WERI-Rb-1 (cell line): ENCODE measurements at places on chromosomes 5 and 9.

DNA sequence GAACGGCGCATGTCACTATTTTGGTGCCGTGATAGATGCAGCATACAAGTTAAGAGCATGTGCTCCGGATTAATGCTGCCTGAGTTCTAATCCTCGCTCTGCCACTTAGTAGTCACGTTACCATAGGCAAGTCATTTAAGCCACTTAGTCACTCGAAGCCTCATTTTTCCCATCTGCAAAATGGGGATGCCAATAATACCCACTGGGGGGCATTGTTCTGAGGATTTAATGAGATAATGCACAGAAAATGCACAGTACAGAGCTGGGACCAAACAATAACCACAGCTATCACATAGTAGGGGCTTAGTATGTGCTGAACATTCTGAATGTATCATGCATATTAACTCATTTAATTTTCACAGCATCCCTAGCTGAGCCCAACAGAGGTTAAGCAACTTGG, 9.1 kb downstream of the NIPAL4 start:
- DNase-seq = no peak

DNA sequence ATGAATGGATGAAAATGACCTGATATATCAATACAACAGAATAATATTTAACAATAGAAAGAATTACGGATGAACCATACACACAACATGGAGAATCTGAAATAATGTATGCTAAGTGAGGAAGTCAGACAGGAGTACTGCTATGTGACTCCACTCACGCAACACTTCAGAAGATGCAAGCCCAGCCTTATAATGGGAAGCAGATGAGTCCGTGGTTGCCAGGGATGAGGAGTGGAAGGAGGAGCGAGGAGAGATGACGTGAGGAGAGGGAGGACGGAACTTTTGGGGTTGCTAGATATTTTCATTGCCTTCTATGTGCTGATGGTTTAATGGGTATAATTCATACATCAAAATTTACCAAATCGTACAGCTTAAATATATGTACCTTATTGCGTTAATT, 55.4 kb upstream of the ERCC6L2 start:
- no peak for DNase-seq

DNA sequence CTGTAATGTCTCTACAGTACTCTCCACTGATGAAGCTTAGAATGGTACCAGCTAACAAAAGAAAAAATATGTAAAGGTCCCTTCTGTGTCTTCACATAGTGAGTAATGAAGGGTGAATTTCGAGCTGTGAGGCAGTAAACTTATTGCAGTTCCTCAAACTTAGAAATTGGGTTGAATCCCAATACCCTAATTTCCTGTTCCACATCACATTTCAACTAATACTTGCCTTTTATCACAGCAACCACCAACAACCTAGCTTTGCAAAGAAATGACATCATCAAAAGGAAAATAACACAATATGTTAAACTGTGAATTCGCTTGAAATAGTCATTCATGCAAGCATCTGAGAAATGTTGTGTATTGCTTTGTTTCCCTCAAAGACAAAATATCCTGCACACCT, 9.4 kb upstream of the TNFAIP8 start:
- no peak for DNase-seq

DNA sequence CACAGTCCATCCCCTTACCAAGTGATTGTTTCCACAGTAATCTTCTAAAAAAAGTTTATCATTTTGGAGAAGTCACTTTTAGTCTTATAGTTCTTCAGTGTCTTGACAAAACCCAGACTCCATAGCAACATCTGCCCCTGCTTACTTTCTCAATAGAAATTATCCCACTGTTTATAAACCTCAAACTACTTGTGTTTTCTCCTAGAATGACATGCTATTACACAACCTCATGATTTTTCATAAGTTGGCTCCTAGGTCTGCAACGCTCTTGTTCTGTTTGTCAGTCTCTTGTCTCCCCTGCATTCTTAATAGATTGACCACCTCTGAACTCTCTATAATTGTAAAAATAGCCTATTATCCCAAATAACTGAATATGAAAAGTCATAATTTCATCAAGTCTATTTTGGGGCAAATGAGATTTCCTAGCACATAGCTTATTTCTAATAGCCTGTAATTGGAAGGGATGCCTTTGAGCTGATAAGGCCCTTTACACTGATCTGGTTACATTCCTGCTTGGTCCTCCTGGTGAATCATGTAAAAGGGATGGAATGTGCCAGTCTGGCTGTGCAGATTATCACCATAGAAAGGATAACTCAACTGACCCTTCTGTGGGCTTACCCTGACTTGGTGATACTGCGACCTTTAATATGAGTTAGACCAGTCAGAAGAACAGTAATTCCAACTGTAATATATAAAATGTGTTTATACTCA, 69.6 kb downstream of the CHSY3 start:
- DNase-seq = no peak

GRCh38 chr9:13586587-13587374, 307.3 kb upstream of the MPDZ start:
- no peak for DNase-seq

- no peak for DNase-seq
These were observed 21.1 kb downstream of the FAF2 start for GRCh38 chr5:176469296-176469695.

- no peak for DNase-seq
These were observed 140.8 kb downstream of the CEP120 start for GRCh38 chr5:123282444-123282843.

GRCh38 chr5:61777292-61777691, 445.2 kb downstream of the ZSWIM6 start:
- DNase-seq = no peak

- no peak for DNase-seq
These were observed 86.5 kb upstream of the PLPP1 start for GRCh38 chr5:55621229-55621628.

DNA sequence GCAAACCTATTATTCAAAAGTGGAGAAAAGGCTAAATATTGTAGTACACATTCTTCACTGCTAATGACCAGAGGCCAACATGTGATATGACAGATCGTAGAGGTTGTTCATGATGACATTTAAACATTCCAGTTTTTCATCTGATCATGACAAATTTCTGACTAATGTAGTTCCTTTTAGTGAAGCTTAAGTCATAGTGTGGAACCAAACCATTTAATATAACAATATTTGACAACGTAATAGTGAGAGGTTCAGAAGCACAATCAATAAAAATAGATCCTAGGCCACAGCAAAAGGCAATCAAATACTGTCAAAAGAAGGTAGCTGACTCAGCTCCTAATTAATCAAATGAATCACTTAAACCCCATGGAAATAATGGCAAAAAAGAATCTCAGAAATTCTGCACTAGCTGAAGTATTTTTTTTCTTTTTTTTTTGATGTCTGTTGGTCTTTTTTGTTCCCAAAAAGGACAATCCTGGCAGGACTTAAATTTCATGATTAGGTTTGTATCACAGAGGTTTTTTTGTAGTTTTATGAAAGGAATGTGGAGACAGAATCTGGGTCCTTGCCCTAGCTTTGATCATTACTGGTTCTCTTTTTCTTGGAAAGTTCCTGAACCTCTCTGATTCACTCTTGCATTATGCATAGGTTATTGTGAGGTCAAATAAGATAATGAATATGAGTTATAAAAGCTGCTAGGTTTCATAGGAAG, 795.0 kb downstream of the DTWD2 start:
- no peak for DNase-seq

GRCh38 chr5:38527475-38527874, 29.0 kb downstream of the LIFR start:
- DNase-seq = no peak

- DNase-seq = peak; percentile 75
These were observed 3.7 kb downstream of the C9orf50 start for GRCh38 chr9:129617167-129617566.

DNA sequence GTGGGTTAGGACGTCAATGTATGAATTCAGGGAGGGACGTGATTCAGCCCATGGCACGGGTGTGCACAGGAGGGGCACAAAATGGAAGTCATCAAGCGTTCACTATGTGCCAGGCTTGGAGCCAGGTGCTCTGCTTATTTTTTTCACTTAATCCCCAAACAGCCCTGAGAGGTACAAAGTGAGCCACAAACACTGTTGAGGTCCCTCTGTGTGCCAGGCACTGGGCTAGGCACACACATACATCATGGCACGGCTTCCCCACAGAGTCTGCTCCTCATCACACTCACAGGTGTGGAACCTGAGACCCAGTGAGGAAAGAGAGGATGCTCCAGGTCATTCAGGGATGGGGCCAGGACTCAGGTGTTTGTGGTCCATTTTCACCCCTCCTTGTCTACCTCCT, 68.1 kb downstream of the GALNT12 start:
- no peak for DNase-seq

- DNase-seq = no peak
These were observed 453.5 kb upstream of the CDH9 start for GRCh38 chr5:27491746-27492439.

DNA sequence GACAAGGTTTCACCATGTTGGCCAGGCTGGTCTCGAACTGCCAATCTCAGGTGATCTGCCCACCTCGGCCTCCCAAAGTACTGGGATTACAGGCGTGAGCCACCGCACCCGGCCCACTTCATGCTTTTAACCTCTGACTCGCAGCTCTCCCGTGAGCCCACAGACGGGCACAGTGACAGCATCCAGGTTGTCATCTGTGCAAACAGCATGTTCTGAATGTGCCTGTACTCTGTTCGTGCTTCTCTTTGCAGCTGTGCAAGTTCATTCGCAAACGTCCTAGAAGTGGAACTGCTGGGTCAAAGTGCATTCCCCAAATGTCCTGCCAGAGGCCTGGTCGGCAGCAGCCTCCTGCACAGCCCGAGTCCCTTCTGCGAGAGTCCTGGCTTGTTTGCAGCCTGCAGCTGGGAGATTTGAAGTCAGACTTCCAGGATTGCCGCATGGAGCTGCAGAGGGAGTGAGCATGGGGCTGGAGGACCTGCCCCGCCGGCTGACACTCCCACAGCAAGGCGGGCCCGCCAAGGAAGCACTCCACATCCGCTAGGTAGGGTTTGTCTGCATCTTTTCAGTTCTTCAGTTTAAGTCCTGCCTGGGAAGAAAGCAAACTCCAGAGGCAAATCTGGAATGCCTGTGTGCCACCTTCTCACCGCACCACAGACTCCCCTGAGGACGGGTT, 3.4 kb downstream of the BRD3OS start:
- DNase-seq = peak; percentile 53

DNA sequence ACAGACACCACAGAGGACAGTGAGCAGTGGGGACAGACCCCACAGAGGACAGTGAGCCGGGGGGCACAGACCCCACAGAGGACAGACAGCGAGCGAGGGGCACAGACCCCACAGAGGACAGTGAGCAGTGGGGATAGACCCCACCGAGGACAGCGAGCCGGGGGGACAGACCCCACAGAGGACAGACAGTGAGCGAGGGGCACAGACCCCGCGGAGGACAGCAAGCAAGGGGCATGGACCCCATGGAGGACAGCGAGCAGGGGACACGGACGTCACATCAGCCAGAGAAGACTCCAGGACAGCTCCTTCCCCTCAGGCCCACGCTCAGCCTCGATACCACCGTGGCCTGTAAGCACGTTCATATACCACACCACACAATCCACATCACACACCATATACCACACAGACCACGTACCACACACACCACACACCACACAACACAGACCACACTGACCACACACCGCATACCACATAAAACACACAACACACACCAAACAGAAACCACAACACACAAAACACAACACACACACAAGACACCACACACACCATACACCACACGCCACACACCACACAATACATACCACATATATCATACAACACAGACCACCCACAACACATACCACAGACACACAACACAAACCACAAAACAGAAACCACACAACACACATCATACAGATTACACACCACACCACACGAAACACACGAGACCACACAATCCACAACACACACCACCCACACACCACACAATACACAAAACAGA, 5.2 kb upstream of the ZDHHC11 start:
- DNase-seq = no peak

DNA sequence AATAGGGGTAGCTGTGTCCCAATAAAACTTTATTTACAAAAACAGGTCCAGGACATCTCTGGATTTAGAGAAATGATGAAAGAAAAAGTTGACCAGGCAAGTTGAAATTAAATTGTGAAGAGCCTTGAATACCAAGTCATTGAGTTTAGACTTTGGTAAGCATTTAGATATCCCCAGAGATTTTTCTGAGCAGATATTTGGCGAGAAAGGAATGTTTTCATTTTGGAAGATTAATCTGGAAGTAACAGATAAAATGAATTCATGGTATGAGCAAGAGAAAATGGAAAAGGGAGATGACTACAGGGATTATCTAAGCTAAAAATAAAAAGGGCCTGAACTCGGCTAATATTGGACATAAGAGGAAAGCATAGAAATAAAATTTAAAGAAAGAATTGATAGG, 157.6 kb downstream of the ACTL7B start:
- no peak for DNase-seq

DNA sequence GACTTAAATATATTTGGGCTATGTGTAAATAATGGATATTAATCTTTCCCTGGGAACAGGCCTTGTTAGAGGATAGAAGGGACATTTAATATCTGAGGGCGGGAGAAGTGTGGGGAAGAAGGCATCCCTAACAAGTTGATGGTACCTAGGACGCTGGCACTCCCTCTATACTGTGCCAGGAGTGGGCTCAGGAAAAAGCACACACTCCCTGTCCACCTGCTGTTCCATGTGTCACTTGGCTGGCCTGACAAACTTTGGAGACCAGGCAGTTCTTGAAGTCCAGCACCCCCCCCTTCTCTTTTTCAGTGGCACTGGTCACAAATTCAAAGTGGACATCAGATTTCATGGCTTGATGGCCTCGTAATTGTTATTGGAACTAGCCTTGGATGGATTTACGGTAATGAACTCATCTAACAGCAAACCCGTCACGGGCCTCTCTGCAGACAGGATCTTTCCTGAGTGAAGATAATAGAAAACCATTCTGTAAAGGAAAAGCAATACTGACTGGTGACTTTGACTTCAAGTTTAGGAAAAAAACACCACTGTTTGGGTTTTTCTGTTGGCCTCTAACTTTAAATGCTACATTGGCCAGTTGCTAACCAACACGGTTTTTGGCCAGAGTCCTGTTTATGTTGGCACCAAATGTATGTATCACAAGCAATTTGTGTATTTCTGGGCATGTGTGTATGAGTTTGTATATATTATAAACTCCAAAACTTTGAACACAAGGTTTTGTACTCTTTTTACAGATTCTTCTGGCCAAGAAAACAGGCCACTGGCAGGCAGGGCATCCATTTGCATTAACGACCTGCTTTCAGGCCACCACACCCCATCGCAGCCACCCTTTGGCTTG, 552.6 kb downstream of the CCDC171 start:
- DNase-seq = no peak

- no peak for DNase-seq
These were observed 358.4 kb upstream of the RPS23 start for GRCh38 chr5:82636591-82636990.

GRCh38 chr9:79384501-79384900, 187.3 kb upstream of the TLE4 start:
- DNase-seq = no peak

DNA sequence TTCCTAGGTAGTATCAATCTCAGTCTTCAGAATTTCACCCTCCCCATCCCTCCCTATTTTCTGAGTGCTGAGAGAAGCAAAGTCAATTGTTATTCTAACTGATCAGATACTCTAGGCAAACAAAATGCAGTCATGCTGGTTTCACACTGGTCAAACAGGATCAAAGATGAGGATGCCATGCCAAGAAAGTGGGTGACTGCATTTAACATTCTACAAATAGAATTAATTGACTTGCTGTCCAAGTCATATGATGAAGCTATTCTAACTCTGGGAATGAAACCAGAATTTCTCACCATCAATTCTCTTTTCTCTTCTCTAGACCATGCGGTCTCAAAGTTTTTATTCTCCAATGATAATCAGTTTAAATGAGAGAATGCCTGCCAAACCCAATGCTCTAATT, 112.5 kb downstream of the CTNND2 start:
- DNase-seq = no peak
